Neural progenitor cell (in vitro differentiated cells): ENCODE measurements at places on chromosomes 7 and 10.

DNA sequence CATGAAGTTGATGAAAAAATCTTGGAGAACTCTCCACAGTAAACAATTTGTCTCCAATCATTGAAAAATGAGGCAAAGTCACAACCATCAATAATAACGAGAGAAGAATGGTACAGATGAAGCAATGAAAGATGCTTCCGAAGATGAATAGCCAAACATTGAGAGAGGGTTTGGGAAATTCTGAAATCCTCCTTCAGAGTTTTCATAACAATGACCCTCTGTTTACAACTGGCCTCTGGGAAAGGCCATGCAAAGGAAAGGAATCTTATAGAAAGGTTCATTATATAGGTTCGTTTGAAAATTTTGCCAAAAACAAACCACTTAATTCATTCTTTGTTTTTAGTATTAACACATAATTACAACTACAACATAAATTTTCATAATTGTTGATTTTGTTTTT is 166.5 kb downstream of the ABCA13 start:
- DNase-seq = no peak

DNA sequence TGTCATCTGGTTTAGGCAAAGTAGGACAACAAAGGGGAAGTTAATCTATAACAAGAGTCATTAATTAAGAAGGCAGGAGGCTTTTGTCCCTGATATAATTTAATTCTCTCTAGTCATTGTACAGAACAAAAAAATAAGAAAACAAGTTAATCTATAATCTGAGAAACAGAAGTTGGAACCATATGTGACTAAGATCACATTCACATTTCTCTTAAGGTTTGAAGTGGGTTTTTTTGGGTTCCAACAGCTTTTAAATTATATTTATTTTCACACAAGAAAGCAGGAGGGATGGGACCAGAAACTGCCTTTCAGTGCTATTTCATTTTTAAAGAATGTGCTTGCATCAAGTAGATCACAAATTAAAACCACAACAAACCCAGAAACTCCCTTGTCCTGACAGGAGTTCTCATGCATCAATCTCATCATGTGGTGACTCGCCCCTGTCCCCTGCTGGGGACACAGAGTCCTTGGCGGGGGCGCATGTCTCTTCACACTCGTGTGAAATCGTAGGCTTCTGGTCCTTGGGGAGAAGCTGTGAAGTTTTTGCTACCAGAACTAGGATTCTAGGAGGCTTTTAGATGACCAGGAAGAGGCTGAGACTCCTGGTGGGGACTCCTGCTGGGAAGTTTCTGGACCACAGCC is 10.1 kb upstream of the OPN4 start:
- no peak for DNase-seq

GRCh38 chr7:70347463-70348254 is 749.4 kb downstream of the AUTS2 start:
- DNase-seq = no peak

DNA sequence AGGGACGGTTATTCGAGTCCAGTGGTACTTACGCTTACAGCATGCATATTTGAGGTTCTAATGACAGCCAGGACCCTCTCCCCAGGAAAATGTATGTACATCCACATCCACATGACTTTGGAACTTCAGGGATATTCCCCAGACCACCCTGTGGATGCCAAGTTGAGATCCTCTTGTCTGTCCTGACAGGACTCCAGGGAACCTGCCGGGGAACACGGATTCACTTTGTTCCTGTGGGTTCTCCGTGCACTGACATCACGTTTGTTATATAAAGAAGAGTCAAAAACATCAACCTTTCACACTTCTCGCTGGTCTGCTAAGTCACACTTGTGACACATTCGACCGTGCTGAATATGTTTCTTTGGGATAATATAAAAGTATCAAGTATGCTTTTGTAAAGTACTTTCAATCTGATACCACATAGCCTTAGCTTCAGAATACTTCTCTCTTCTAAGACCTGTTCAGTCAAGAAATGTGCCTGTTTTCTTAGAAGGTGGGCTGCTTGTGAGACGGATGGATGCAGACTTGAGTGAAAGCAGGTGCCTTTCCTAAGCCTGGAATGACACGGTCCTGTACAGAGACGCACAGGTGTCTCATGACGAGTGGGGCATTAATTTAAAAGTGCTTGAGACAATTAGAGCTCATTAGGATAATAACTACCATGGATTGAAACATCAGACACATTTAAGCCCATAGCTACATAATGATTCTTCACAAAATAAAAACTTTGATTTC is 38.7 kb downstream of the CALML5 start:
- no peak for DNase-seq

DNA sequence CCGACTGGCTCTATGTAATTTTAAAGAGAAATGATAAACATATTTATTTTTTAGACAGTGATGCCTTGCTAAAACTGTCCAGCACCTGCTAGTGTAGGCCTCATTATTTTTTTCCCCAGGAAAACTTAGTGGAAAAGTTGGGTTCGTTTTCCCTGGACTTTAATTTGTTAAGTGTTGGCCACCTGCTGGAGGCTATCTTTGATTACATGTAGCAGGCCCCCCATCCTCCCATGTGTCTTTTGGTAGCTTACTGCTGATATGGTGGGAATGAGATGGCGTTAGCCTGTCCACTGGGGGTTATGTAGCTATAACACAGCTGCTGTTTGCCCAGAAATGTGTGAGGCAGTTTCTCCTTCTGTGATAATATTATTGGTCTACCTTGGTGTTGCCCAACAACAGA is 265.0 kb downstream of the SORCS3 start:
- no peak for DNase-seq

GRCh38 chr10:14502431-14502830 is 171.7 kb upstream of the FRMD4A start:
- peak; percentile 7 for DNase-seq

GRCh38 chr7:41777894-41778596 is 75.2 kb upstream of the INHBA start:
- DNase-seq = no peak

DNA sequence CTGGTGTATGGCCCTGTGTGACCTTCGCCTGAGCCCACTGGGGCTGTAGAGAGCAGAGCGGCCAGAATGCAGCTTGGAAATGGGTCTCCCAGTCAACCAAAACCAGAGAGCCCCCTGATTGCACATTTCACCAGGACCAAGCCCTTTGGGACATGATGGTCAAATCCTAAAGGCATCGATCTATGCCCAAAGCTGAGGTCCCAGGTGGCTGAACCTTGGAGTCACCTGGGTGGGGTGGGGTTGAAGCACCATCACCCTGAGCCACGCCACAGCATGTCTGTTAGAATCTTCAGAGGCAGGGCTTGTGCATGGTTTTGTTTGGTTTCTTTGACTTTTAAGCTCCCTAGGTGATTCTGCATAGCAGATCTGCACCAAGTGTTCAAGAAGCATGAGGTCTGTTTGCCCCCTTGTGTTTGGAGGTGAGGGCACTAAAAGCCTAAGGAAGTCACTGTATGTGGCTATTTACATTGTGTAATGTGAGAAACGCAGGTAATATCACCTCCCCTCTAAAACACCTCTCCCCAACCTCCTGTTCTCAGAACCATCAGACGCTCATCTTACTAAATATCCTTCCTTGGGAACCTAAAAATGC is 9.6 kb downstream of the PKD1L1 start:
- no peak for DNase-seq

- no peak for DNase-seq
These were observed 14.9 kb downstream of the MAD1L1 start for GRCh38 chr7:2217716-2218443.

DNA sequence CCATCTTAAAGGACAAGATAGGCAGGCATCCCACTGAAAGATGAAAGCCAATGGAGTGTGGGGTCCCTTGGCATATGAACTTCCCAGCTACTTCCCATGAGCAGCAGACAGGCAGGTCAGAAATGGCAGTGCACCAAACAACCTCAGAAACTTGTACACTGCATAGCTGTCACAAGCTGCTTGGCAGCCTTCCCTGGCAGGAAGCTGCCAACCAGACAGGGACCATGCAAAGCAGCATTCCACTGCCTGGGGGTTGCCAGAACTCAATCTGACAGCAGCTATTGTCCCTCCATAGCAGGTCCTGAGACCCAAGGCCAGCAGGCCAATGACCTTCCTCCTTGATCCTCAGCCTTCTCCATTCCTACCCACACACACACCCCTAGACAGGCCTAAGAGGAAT is 139.5 kb downstream of the PLCE1 start:
- no peak for DNase-seq

DNA sequence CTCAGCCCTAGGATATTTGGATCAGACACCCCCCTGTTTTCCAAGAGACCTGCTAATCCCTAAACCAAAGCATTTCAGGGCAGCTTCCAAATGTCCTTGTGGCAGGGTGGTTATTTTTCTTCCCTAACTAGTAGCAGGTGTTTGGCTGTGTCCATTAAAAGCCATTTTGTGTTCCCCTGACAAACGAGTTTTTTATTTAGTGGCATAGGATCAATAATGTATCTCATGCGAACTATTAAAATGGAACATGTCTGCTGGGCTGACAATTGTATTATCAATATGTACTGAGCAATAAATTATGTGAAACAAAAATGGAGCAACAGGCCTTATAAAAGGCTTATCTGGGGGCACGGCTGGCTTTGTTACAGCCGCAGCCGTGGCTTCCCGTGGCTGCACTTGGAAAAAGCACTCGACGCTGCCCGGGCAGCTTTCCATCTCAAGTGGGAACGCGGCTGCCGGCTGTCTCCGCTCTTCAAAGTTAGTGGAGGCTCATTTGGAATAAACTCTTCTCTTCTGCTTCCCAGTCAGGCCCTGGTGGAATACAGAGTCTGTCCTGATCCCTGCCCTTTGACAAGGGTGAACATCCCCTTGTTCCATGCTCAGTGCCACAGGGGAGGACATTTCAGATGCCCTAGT is 554.3 kb downstream of the TYW1 start:
- DNase-seq = no peak

- no peak for DNase-seq
These were observed 102.1 kb upstream of the ZNF746 start for GRCh38 chr7:149599636-149600206.

GRCh38 chr10:67549390-67549789 is 146.6 kb downstream of the CTNNA3 start:
- no peak for DNase-seq

- DNase-seq = no peak
These were observed 24.9 kb upstream of the NEBL start for GRCh38 chr10:20922033-20922432.

- no peak for DNase-seq
These were observed 999 bp downstream of the SFTPD start for GRCh38 chr10:79947787-79948424.

GRCh38 chr7:129101746-129102145 is 42.8 kb upstream of the TSPAN33 start:
- no peak for DNase-seq

- peak; percentile 78 for DNase-seq
These were observed 348.5 kb upstream of the SHH start for GRCh38 chr7:156160811-156161210.

- no peak for DNase-seq
These were observed 319 bp upstream of the GATA3 start for GRCh38 chr10:8054244-8054493.

- no peak for DNase-seq
These were observed 2.6 kb downstream of the CAMK2B start for GRCh38 chr7:44322631-44323363.

- DNase-seq = no peak
These were observed 13.7 kb downstream of the RAB19 start for GRCh38 chr7:140417456-140418155.

DNA sequence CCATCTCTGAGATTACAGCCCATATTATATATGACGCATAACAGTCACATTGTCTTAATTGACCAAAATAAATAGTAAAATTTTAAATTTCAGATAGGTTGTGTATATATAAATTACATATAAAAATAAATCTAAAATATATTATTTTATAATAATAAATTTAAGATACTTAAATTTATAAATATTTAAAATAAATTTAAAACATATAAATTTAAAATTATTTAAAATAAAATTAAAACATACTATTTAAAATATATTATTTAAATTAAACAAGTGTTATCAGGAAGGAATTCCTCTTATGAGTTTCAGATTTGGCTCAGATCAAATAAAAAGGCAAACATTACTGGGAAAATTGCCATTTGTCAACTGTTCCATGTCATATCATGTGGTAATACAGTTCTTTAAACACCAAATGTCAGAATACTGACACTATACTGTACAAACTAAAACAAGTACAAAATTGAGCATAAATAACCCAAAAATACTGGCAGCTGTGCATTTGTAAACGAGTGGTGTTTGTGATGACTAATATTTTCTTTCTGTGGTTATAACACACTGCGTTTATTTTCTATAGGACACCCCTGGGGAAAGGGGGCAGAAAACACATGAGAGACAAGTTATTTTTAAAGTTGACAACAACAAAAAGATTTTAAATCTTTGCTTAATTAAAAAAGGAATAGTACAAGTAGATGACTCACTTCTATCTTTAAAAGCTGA is 71.3 kb upstream of the DGKB start:
- no peak for DNase-seq

- DNase-seq = no peak
These were observed 731.4 kb upstream of the POT1 start for GRCh38 chr7:125661006-125661405.

GRCh38 chr10:61746377-61746776 is 83.6 kb downstream of the CABCOCO1 start:
- DNase-seq = no peak

DNA sequence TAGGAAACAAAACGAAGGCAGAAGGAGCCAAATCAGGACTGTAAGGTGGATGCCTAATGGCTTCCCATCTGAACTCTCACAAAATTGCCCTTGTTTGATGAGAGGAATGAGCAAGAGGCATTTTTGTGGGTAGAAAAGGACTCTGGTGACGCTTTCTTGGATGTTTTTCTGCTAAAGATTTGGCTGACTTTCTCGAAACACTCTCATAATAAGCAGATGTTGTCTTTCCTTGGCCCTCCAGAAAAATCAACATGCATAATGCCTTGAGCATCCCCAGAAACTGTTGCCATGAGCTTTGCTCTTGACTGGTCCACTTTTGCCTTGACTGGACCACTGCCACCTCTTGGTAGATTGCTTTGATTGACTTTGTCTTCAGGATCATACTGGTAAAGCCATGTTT is 13.5 kb downstream of the PTPN12 start:
- DNase-seq = no peak

- peak; percentile 94 for DNase-seq
These were observed 2.7 kb upstream of the FRAT2 start for GRCh38 chr10:97336942-97337831.
